ENCODE measurements at places on chromosomes 5 and 9.

DNA sequence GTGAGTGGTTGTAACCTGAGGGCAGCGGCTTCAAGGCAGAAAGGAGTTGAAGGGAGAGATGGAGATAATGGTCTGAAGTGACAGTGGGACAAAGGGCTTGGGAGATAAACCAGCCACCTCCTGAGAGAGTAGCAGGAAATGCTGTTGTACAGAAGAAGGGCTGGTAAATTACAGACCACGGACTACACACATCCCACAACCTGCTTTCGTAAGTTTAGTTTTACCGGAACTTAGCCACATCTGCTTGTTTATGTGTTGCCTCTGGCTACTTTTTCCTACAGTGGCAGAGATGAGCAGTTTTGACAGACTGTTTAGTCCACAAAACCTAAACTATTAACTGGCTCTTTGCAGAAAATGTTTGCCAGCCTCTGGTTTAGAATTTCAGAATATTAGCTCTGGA lies 269.5 kb downstream of the ARHGEF28 start:
- DNase-seq: no peak

DNA sequence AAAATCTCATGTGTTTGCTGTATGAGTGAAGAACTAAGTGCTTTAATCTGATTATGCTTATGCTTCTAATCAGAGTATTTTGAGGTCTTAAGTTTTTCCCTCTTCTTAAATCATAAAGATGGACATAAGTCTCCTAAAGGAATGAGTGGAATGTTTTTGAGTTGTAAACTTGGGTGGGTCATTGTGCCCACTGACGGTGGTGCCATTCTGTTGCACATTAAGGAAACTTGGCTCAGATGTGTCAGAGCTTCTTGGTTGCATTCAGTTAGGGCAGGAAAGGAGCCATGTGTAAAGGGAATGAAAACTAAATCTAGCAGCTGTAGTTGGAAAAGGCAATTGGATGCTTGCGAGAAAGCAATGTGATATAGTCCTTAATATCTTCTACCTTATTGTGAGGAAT lies 256.6 kb downstream of the FANCC start:
- no peak for DNase-seq

GRCh38 chr9:72453797-72454196 lies 67.6 kb upstream of the TMC1 start:
- no peak for DNase-seq

GRCh38 chr9:42386477-42386876 lies 203.0 kb downstream of the SPATA31A6 start:
- DNase-seq: no peak
